Right atrium auricular region (tissue), 2 donors: ENCODE measurements at places on chromosomes 3 and 15. TPM values are rescaled to one million over a fixed set of nuclear protein-coding genes. Genes with fewer than 3 reads are reported as not detected.

DOCK3 gene
- total RNA-seq = 4.6 TPM

RTP4 gene
- 0.59 TPM for total RNA-seq

CCDC9B gene
- total RNA-seq = 31.8 TPM

PODXL2 gene
- 1.9 TPM for total RNA-seq

ITIH1 gene
- not detected for total RNA-seq

LEKR1 gene
- 0.70 TPM for total RNA-seq

SLC26A6 gene
- total RNA-seq = 10.1 TPM

THRB gene
- total RNA-seq = 4.2 TPM

SLC28A2 gene
- total RNA-seq = not detected

OXNAD1 gene
- total RNA-seq = 9.8 TPM
